Effector memory CD4-positive, alpha-beta T cell (primary cell): ENCODE measurements at places on chromosomes 12 and 14.

DNA sequence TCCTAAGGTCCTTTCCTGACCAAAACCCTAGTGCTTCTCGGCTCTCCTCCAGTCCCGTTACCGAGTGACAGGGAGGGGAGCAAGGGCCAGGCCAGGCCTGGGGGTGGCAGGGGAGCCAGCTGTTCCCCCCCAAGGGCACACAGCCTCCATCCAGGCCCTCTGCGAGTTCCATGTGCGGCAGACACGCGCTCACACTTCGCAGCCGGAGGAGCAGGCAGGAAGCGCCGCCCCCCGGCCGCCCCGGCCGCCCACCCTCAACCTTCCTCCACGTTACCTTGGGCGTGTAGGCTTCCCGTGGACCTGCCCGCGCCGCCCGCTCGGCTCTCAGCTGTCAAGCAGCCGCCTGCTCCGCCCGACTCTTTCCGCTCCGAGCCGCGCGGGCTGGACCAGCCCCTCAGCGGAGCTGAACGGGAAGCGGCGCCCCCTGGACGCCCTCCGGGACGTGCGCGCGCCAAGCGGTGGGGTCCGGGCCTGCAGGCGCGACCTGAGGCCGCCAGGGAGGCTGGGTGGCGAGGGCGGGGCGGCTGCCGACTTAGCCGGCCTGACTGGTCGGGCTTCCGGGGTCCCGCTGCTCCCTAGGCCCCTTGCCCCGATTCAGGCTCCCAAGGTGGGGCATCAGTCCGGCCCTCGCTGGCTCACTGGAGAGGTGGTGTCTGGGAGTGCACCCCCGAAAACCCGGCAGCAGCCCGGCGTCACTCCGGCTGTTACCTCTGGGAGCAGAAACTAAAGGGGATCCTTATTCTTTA, at the start of gene CRACR2A:
Gene CRACR2A (minus strand): TSS at position 369 of the 746 bp plus-strand sequence. CDS start 56,110 bp downstream, outside the sequence.
- peak; percentile 73 for DNase-seq

DNA sequence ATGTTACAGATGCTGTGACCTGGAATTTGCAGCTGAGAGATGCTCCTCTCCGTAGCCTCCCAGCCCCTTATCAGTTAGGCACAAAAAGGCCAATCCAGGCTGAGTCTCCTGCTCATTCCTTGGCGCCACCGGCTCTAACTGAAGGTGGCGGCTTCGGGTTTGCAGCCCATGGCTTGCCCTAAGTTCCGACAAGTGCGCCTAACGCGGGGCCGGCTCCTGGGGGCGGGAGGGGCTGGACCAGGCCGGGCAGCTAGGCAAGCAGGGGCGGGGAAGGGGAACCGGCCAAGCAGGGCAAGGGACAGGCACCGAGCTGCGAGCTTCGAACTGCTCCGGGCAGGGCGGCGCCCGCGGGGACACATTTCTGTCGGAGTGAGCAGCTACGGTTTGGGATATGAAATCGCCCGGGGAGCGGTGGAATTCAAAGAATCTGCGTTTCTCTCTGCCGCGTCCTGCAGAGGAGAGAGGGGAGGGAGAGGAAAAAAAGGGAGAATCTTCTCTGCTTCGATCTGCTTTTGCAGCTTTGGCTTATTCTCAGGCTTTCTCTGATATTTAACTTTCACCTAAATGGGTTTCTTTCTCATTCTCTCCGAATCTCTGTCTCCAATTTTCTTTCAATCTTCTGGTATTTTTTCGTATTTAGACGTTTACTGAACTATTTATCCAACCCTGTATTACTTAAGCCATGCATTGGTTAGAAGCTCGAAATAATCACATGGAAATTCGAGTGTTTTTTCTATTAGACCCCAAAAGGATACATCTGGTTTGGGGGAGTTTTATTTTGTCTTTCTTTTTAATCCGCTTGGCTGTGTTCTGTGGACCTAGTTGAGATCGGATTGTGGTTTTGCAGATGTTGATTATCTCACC, 1.6 kb upstream of the HOXC12 start:
- DNase-seq = no peak

- no peak for DNase-seq
Measured at GRCh38 chr14:82091097-82091496, 557.4 kb upstream of the SEL1L start.

GRCh38 chr14:100383727-100384158, 60.6 kb downstream of the SLC25A47 start:
- DNase-seq = peak; percentile 40

DNA sequence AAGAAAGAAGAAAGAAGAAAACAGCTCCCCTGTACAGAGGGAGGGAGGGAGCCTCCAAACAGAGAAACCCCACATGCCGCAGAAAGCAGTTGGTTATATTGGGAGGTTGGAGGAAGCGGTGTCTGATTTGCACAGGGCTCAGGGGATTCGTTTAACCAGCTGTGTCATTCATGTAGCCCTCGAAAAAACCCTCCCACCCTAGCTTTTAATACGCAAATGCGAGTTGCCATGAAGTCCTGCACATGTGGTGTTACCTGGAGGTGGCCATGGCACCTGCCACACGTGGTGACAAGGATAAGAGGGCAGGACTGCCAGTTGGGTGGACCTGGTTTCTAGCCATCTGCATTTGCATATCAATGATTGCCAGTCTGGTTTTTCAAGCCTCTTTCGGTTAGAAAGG, 40.9 kb downstream of the TMEM30B start:
- DNase-seq = no peak
